SHP77 treated with DMSO at 0.1 percent for 48 hours (cell line): ENCODE measurements at places on chromosomes 6 and 20.

DNA sequence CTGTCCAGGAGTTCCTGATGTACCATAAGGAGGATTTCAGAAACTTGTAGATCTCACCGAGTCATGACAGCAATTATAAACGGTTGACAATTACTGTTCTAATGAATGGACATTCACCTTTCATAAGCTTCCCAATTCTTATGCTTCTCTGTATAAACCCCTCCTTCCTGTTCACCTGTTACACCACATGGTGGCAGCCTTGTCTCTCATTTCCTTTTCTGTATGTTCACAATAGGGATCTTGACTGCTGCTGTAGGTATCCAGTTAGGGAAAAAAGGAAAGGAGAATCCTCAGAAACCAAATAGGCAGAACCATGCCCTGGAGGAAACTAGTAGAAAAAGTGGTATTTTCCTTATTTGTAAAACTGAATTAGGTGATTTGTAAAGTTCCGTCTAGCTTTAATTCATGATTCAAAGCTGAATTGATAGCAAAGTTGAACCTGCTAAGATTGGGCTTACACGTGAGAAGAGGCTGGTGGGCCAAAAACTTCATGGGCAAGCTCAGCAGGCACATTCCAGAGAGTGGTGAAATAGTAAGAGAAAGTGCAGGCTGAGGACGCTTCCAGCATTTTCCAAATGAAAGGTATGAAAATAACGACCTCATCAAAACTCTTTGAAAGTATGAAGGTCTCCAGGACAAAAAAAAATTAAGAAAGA, 29.0 kb upstream of the TBPL1 start:
- peak; percentile 78 for DNase-seq

GRCh38 chr6:16511040-16511660, 250.1 kb downstream of the ATXN1 start:
- no peak for DNase-seq

DNA sequence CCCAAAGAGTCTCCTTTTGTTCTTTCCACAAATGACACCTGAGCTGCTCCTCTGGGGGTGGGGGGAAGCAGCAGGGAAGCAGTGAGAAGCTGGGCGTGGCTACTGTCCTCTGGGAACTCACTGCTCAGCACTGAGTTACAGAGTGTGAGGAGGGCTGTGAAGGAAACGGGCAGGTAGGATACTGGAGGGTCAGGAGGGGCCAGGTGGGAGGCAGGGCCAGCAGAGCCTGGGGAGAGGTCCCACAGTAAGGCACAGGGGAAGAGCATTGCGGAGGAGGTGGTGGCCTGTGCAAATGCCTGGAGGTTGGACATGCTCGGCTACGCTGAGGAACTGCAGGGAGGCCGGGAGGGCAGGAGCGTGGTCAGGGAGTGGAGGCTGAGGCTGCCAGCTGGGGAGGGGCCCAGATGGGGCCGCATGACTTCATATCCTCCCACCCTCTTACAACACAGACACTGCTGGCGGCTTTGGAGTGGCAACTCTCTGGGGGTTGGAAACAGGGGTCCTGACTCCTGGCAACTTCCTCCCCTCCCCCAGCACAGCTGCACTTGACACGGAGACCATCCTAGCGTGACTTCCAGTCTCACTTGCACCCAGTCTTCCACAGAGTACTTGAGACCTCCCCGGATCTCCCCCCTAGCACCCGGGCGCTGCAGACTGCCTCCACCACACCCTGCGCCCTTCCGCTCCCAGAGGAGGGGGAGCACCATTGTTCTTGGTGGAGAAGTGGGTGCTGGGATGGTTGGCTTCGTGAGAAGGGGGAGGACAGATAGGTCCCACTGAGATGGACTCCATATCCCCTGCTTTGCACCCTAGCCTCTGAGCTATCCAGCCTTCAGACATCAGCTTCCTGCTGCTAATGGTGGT, 34.2 kb downstream of the RBM38 start:
- no peak for DNase-seq

- DNase-seq: no peak
Measured at GRCh38 chr20:18187020-18187419, 49.4 kb downstream of the KAT14 start.

- no peak for DNase-seq
Measured at GRCh38 chr6:17485181-17485580, 91.8 kb downstream of the CAP2 start.

- no peak for DNase-seq
Measured at GRCh38 chr20:58208944-58209343, 19.5 kb downstream of the ANKRD60 start.

GRCh38 chr20:61789329-61789728, 276.4 kb downstream of the TAF4 start:
- DNase-seq: no peak

GRCh38 chr6:130625825-130626527, 201.2 kb upstream of the SMLR1 start:
- DNase-seq: no peak

DNA sequence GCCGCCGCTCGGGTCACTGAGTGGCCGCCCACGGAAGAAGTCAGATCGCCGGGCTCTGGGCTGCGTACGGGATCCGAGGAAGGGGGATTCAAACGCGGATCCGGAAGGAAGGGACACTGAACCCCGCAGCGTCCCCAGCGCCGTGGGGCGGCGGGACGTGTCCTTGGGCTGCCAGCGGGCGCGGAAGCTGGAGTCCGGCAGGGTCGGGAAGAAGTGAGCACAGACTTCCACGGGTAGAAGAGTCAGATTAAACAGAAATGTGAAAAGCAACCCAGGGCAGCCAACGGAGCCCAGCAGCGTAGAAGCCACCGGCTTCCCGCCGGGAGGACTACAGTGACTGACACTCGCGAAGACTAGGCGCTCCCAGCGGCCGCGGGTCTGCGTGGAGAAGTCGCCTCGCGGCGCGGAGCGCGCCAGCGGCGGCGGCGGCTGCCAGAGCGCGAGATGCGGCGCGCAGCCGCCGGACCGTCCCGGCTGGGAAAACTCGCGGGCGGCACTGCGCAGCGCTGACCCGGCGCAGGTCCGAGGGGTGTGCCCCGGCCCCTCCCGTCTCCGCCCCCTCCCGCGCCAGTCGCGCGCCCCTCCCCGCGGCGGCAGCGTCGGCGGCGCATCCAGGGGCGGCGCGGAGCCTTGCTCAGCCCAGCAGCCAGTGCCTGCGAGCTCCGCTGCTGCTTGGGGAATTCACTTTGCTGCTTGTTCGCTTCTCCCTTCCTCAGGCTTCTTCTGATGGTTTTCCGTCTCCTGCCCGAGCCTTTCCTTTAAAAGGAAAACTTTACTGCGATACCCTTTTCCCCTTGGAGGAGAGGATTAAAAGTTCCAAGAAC, at the start of gene SAMD5:
Gene SAMD5 (plus strand): TSS at position 649 of the 824 bp plus-strand sequence. CDS start 239 bp downstream, outside the sequence.
- no peak for DNase-seq

- DNase-seq: no peak
Measured at GRCh38 chr6:84416043-84416657, 188.7 kb upstream of the CEP162 start.

GRCh38 chr6:8872589-8872988, 437.2 kb upstream of the SLC35B3 start:
- no peak for DNase-seq

DNA sequence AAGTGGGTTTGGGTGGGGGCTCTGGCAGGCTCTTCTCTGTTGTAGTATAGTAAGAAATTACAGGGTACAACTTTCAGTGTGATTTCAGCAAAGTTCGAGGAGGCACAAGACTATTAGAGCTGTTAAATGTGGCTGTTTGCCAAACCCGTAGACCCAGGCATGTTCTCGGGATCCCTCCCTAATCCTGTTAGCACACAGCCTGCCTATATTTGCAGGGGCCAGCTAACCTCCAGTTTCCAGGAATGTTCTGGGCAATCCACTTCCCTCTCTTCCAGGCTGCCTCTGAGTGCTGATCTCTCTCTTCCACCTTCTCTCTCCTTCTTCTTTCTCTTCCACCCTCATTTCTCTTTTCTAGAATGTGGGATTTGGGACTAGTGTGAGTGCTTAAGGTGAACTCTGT, 34.8 kb upstream of the ZFP64 start:
- no peak for DNase-seq

DNA sequence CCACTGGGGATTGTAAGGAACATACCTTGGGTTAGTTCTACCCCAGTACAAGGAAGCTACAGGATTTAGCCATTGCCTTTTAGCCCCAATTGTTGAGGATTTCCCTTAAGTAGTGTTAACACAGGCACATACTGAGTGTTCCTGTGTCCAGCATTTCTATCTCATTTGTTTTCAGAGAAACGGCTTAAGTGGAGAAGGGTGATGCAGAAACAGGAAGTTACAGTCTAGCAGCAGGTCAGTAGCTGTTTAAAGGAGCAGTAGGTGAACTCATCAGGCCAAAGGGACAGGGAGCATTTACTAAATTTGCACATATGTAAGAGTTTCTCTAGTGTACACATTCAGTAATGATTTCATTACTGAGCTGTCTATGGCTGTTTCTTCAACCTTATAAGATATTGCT, 644.2 kb upstream of the GJE1 start:
- peak; percentile 20 for DNase-seq

- DNase-seq: no peak
Measured at GRCh38 chr20:60960500-60960899, 291.6 kb upstream of the CDH4 start.

DNA sequence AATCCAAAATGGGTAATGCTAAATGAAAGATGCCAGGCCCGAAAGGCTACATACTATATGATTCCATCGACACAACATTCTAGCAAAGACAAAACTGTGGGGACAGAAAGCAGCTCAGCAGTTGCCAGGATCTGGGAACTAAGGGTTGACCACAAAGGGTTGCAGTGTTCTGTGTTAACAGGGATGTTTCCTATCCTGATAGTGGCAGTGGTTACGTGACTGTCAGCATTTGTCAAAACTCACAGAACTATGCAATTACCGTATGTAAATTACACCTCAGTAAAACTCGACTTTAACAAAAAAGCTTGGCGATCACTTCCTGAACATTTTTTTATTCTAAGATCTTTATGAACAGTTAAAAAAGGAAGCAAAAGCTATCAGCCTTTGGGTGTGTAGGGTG, 83.9 kb downstream of the BANF2 start:
- no peak for DNase-seq
